NCI-H2029 treated with DMSO at 0.1 percent for 48 hours (cell line): ENCODE measurements at places on chromosomes 7 and 10.

DNA sequence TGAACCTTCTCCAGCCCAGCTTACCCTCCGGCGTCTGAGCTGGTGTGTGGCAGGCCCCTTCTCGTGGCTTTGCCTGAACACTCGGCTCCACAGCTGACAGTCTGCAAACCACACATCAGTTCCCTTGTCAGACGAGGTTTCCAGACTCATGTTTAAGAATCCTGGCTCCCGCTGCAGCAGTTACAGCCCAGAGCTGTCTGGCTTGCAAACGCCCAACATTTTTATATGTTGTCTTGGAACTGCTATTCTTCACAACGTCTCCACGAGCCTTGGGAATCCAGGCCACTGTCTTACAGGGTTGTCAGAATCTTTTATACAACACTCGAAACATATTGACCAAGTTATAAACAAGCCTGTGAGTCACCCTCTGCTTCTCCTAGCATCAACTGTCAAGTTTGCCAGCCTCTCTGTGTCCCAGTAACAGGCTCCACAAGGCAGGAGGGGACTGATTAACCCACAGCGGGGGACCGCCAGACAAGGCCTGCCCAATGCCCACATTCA is 68.1 kb downstream of the TNS3 start:
- DNase-seq = no peak

GRCh38 chr7:131844369-131844768 is 287.9 kb upstream of the PODXL start:
- DNase-seq = no peak

DNA sequence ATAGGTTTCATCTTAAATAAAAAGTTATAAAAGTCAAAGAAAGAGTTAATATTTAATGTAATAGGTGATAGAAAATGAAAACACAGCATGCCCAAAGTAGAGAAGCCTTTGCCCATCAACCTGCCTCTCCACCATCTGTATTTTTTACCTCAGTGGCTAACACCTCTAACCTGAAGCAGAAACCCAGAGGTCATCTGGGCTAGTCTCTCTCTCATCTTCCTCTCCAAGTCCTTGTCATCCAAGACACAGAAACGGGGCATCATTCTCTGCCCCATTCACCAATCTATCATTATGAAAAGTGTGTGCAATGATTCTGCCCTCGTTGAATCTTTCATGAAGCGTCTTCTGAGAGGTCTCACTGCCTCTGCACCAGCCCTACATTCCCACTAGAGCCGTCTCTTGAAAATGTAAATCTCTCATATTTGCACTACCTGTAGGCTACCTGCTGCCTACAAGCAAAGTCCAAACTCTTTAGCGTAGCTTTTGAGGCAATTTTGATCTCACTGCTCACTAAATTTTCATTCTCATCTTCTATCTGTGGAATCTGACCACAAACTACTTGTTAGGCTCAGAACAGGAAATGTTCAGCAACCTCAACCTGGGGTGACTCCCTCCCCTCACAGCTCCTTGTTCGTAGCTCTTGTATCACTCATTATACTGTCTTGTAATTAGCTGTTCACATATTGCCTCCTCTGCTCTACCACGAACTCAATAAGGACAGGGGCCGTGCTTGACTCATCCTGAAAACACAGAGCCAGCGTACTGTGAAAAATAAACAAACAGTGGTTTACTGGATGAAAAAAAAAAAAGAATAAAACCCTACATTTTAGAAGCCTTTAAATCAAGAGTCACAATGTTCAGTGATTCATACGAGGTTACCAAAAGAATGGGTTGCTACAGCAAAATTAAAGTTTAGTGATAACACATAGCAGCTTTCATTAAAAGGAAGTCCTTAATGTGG is 83.1 kb downstream of the CTNNA3 start:
- no peak for DNase-seq

GRCh38 chr7:151306374-151306773 is 35.2 kb upstream of the NUB1 start:
- DNase-seq = no peak

- DNase-seq = no peak
Observed at GRCh38 chr7:112101201-112101846, 104.9 kb downstream of the DOCK4 start.

GRCh38 chr10:93438613-93439253 is 43.4 kb downstream of the MYOF start:
- peak; percentile 70 for DNase-seq

DNA sequence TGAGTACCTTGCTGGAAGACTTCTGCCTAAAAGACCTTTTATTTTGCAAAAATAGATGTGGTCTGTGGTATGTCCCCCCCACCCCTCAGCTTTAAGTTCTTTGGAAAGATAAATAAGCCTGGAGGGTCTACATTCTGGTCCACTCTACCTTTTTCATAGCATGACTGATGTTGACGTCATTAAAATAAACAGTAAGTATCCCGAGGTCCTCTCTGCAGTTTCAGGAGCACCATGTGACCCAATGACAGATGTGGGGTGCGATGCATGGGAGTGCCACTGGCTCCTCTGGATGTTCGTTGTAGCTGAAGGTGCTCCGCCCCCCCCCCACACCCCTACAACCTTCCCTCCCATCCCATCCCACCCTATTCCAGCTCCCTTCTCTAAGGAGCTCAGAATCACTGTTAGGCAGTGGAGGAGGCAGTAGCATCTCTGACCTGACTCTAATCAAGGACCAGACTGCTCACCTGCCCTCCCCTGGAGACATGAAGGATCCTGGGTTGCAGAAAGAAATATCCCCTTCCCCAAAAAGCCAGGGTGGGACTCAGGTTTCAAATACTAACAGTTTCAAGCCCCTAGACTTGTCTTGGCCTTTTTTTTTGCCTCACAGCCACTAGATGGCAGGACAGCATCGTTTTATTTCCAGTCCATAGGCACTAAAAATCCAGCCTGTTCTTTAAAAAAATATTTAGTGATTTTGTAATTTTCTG is 25.1 kb downstream of the CASP7 start:
- no peak for DNase-seq
